ENCODE measurements at places on chromosomes 7 and 10.

GRCh38 chr7:92835851-92836488 lies 403 bp downstream of the CDK6 start:
- DNase-seq: no peak

DNA sequence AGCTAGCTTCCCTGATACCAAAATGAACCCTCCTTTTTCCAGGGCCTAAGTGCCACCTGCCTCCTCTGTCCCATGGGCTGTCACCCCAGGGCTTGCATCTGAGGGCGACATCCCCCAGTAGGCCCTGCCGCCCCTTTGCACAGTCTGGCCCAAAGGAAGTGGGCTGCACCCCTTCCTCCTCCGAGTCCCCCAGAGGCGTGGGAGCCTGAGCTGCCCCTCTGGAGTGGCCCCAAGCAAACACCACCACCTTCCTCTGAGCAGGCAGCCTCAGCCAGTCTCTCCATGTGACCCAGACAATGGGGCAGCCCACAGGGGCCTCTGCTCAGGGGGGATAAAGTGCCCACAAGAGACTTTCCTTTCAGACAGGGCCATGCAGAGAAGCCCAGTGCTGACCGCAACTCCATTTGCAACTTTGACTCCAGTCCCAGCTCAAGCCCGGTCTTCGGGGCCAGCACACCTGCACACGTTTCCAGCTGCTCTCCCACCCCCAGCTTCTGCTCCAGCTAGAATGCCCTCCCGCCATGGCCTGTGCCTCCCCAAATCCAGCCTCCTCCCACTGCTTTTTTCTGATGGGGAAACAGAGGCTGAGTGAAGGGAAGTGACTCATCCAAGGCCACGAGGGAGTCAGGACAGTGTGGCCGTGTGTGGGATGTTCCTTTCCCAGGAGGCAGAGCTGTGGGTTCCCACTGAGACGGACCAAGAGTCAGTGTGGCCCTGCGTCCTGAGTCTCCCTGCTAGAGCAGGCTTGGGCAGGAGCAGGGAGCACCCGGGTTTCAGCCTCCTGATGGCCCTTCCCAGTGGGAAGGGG lies 111.9 kb downstream of the ZMIZ1 start:
- no peak for DNase-seq

- DNase-seq: no peak
Observed at GRCh38 chr7:149682038-149682437, 91.3 kb downstream of the ZNF467 start.

DNA sequence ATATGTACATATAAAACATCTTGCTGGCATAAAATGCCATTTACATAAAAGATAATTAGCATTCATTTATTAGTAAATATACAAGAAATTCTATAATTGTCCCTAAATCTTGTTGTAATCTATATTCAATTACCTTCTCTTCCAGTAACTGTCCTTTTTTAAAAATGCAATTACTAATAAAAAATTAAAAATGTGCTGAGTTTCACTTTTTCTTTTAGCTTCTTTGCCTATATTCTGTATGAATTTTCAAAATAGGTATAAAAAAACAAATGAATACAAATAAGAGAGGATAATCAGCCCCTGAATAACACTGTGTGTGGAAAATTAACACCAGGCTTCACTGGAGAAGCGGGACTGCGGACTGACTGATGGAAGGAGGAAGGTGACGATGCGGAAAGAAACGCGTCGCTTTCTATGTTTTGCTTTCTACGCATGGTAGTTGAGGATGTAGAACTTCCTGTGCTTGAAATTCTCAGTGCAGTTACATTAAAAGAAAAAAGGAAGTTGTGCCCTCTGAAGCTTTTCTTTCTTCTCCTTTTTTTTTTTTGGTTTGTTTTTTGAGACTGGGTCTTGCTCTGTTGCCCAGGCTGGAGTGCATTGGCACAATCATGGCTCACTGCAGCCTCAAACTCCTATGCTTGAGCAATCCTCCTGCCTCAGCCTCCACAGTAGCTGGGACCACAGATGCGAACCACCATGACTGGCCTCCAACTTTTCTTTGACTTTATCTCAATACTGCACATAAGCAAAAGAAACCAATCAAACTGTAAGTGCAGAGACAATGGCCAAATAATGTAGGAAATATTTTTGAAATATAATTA lies 7.4 kb upstream of the ZMYND11 start:
- no peak for DNase-seq

DNA sequence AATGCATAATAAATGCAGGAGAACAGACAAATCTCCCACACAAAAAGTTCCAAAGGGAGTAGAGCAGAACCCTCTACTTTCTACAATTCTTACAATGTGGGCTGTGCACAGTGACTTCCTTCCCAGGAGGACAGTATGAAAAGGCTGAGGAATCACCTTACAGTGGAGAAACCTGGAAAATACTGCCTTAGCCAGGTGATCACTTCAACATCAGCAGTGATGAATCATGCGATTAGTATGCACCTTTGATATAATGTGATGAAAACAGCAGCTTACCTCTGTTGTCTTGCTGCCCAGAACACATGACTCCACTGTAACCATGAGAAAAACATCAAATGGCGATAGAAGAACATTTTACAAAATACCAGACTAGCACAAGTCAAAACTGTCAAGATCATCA lies 329.7 kb upstream of the POM121L12 start:
- DNase-seq: no peak

DNA sequence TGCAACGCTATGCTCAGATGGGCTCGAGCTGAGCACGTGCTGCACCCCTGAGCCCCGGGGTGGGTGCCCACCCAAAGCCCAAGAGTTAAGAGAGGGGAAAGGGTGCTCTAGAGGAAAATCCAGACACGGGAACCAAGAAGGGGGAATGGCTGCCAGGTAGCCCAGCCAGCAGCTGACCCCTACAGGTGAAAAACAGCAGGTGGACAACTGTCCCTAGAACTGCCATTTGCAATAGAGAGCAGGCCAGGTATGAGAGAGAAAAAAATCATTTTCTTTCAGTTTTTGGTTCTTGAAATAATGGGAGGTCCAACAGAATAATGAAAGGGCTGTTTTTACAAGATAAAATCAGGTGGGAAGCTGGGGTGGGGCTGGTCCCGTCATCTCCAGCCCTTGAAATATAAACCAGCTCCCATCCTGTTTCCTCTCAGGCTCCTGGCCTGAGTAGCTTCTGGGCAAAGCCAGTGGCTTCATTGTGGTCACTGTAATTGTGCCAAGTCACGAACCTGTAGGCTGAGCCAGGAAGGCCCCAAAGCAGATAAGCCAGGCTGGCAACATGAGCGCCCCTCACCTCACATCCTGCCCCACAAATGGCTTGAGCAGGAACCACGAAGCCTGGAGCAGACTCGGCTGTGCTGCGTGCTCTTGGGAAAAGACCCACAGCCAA lies 257.8 kb downstream of the SNX10 start:
- DNase-seq: no peak

- DNase-seq: no peak
Observed at GRCh38 chr10:122083478-122084025, 94.6 kb downstream of the TACC2 start.

DNA sequence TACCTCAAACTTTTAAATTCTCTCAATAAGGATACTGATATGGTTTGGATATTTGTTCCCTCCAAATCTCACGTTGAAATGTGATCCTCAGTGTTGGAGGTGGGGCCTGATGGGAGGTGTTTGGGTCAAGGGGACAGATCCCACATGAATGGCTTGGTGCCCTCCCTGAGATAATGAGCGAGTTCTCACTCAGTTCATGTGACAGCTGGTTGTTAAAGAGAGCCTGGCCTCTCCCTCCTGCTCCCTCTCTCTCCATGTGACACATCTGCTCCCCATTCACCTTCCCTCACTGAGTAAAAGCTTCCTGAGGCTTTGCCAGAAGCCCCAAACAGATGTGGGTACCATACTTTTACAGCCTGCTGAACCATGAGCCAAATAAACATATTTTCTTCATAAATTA lies 19.2 kb downstream of the ABCB4 start:
- no peak for DNase-seq

GRCh38 chr7:18444826-18445225 lies 50.7 kb upstream of the HDAC9 start:
- DNase-seq: no peak

- no peak for DNase-seq
Observed at GRCh38 chr7:7957513-7957912, 11.1 kb upstream of the GLCCI1 start.

DNA sequence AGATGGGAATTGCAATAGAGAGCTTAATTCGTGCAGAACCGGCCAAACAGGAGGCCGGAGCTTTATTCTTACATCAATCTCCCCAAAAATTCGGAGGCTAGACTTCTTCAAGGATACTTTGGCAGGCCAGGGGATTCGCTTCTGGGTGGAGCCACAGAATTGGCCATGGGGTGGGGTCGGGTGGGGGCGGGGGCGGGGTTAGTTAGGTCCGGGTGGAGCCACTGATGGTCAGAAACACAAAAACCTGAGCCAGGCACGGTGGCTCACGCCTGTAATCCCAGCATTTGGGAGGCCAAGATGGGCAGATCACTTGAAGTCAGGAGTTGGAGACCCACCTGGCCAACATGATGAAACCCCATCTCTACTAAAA lies 87.5 kb downstream of the SEPTIN14 start:
- no peak for DNase-seq

DNA sequence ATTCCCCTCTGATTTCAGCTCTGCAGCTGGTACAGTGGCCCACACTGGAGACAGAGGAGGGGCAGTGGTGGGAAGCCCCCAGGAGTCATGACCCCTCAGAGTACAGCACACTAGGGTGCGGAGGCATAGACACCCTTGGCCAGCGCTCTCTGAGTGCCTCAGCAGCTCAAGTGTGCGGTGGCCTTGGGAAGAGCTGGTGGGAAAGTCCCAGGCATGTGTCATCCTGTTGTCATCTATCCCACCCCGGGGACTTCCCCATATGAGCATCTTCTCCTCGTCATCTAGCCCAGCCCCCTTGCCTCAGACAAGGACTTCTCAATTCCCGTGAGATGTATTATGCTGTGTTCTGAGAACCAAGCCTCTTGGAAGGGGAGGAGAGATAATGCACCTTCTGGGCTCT lies 15.6 kb upstream of the PPIF start:
- DNase-seq: peak; percentile 37

DNA sequence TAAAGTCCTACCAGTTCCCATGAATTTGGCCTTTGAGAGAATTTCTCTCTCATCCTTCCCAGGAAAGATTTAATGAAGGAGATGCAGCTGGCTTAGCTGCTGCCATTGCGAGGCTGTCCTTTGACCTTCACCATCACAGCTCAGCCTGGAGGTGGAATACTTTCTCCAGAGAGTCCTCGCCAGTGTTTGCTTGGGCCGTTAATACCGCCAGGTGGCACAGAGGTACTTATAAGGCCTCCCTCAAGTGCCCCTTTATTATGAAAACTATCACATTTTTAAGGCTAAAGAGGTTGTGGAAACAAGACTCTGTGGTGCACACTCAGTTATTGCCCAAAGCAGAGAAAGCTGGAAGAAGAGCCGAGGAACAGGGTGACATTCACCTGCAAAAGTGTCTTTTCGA lies 330.6 kb downstream of the CCSER2 start:
- no peak for DNase-seq

GRCh38 chr7:137734221-137734620 lies 112.6 kb downstream of the DGKI start:
- DNase-seq: no peak

- DNase-seq: no peak
Observed at GRCh38 chr7:72444026-72444776, 32.1 kb upstream of the CALN1 start.

- DNase-seq: no peak
Observed at GRCh38 chr7:46386428-46387399, 465.6 kb upstream of the IGFBP3 start.

- peak; percentile 53 for DNase-seq
Observed at GRCh38 chr7:155066417-155066950, 3.6 kb upstream of the HTR5A start.

DNA sequence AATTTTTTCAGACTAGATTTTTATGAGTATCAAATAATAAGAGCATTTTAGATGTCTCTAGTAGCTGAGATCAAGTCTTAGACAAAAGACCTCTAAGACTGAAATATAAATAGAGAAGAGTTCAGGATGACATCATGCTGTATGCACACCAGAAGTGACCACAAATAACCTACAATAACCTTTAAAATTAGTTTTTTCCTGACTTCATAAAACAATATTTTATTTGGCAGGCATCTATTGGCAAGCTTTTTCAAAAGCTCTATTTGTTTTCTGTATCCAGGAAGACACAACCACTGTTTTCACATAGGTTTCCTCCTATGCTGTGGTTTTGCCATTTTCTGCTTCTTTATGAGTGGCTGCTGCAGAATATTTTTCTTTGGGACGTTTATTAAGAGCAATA lies 359.1 kb downstream of the CRPPA start:
- DNase-seq: no peak

GRCh38 chr10:72449941-72450441 lies 95.3 kb upstream of the DNAJB12 start:
- no peak for DNase-seq

DNA sequence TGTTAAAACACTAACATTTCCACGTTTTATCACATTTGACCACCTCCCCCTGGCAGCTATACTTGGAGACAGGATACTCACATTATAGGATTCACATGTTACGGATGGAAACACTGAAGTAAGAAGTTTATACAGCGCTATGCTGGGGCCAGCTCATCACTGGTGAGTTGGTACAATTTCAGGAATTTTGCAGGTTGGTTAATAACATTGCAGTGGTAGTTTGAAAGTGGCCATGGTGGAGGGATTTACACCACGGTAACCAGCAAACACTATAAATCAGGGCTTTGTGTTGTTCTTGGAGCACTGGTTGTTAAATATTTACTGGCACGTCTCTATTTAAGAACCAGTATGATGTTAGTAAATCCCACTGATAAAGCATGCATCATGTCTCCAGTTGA lies 174.0 kb downstream of the GFRA1 start:
- no peak for DNase-seq

DNA sequence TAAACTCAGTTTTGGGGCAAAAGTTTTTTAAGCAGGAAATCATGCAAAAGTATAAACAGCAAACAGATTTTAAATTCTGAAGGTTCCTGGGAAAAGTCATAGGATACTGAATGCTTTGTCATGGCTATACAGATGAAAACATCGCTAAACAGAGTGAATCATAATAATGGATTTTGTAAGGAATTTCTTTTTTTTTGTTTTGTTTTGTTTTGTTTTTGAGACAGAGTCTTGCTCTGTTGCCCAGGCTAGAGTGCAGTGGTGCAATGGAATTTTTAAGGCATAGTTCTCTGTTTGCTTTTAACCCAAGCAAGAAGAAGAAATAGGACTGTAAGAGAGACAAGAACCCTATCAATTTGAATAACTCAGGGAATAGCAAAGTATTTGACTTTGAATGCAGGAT lies 285.3 kb downstream of the NRG3 start:
- no peak for DNase-seq

GRCh38 chr7:12062062-12062461 lies 149.0 kb upstream of the TMEM106B start:
- DNase-seq: no peak

GRCh38 chr10:126519992-126520391 lies 131.7 kb upstream of the ADAM12 start:
- no peak for DNase-seq
